ENCODE measurements at places on chromosomes 12 and 14. TPM values are rescaled to one million over a fixed set of nuclear protein-coding genes. Genes with fewer than 3 reads are reported as not detected.

The PTPN21 gene
- 10.2 TPM for total RNA-seq

The GLIPR1L2 gene
- 0.47 TPM for total RNA-seq

The ZNF140 gene
- total RNA-seq: 9.1 TPM

The DAO gene
- not detected for total RNA-seq

The ACOT4 gene
- total RNA-seq: not detected

The CLEC2A gene
- not detected for total RNA-seq

The TRPV4 gene
- 3.2 TPM for total RNA-seq

The SYCP3 gene
- total RNA-seq: not detected

The LIN7A gene
- 0.79 TPM for total RNA-seq

The IL26 gene
- not detected for total RNA-seq

The AQP5 gene
- 0.98 TPM for total RNA-seq

The KRT6A gene
- 2.2 TPM for total RNA-seq

The SCNN1A gene
- 56.3 TPM for total RNA-seq

The GALNT16 gene
- total RNA-seq: 1.9 TPM

The PROX2 gene
- not detected for total RNA-seq

The IPO4 gene
- 24.6 TPM for total RNA-seq

The APOF gene
- total RNA-seq: 0.13 TPM

The PPFIBP1 gene
- 34.8 TPM for total RNA-seq

The RPS6KA5 gene
- total RNA-seq: 3.4 TPM

The MUCL1 gene
- total RNA-seq: not detected

The C1S gene
- 20.4 TPM for total RNA-seq

The WIF1 gene
- total RNA-seq: not detected

The HSPA2 gene
- total RNA-seq: 4.7 TPM

The KRT77 gene
- not detected for total RNA-seq

The PLEKHG7 gene
- 0.55 TPM for total RNA-seq

The BEGAIN gene
- total RNA-seq: 14.2 TPM

The CNTN1 gene
- total RNA-seq: 1.4 TPM

The GLS2 gene
- 29.9 TPM for total RNA-seq

The REC8 gene
- 4.5 TPM for total RNA-seq

The SDR9C7 gene
- total RNA-seq: not detected

The GPR65 gene
- total RNA-seq: 1.2 TPM

The ACOT6 gene
- total RNA-seq: not detected

The GPX2 gene
- total RNA-seq: 7.9 TPM

The CLEC14A gene
- 2.6 TPM for total RNA-seq

The HAL gene
- total RNA-seq: 0.08 TPM

The CRIP2 gene
- 31.6 TPM for total RNA-seq

The CLEC6A gene
- total RNA-seq: not detected

The TAS2R20 gene
- 0.70 TPM for total RNA-seq

The EMC9 gene
- 14.6 TPM for total RNA-seq

The MMAB gene
- 16.5 TPM for total RNA-seq

The GXYLT1 gene
- 5.3 TPM for total RNA-seq

The OR4K1 gene
- not detected for total RNA-seq

The GUCY2C gene
- total RNA-seq: not detected

The GPR162 gene
- 0.59 TPM for total RNA-seq

The PAH gene
- 10.1 TPM for total RNA-seq

The TAPBPL gene
- 25.5 TPM for total RNA-seq

The OTX2 gene
- not detected for total RNA-seq

The EFCAB11 gene
- total RNA-seq: 5.8 TPM

The CPNE6 gene
- total RNA-seq: not detected

The KITLG gene
- 4.6 TPM for total RNA-seq

The ARMH4 gene
- total RNA-seq: 0.32 TPM

The EPYC gene
- total RNA-seq: not detected

The DLGAP5 gene
- total RNA-seq: 0.90 TPM

The C1RL gene
- 57.7 TPM for total RNA-seq

The P3H3 gene
- total RNA-seq: 9.5 TPM

The OR6C2 gene
- not detected for total RNA-seq

The RERG gene
- total RNA-seq: 5.6 TPM

The RTN1 gene
- 0.97 TPM for total RNA-seq
